Fibroblast of lung (primary cell): ENCODE measurements at places on chromosomes 12 and 14.

- no peak for DNase-seq
These were observed 36.1 kb upstream of the ANKRD9 start for GRCh38 chr14:102545461-102546265.

GRCh38 chr12:41277100-41277945 lies 89.2 kb downstream of the PDZRN4 start:
- peak; percentile 65 for DNase-seq

- no peak for DNase-seq
These were observed 190.6 kb downstream of the VRK1 start for GRCh38 chr14:96987771-96988170.

DNA sequence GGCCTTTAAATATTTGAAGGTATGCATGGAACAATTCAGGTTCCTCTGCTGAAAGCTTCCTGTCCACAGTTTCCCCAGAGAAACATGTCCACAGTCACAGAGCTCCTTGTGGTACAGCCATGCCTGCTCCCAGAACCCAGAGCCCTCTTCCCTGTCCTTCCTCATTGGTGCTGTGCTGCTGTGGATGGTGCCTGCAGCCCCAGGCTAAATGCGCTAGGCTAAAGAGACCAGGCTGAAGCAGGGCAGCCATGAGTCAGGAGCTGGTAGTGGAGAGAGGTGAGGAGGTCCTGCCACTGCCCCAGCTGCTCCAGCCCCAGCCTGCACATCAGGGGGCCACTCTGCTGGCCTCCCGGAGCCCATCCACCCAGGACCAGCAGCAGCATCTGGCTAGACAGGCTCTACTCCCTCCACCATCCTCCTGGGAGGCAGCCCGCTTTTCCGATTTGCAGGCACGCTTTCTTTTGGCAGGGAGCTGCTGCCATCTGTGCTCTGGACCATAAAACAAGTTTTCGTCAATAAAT lies 65.4 kb upstream of the DDX11 start:
- DNase-seq: no peak

GRCh38 chr12:47709671-47710070 lies 3.8 kb upstream of the RPAP3 start:
- DNase-seq: no peak

GRCh38 chr14:24313913-24314312 lies 2.6 kb downstream of the LTB4R start:
- no peak for DNase-seq

DNA sequence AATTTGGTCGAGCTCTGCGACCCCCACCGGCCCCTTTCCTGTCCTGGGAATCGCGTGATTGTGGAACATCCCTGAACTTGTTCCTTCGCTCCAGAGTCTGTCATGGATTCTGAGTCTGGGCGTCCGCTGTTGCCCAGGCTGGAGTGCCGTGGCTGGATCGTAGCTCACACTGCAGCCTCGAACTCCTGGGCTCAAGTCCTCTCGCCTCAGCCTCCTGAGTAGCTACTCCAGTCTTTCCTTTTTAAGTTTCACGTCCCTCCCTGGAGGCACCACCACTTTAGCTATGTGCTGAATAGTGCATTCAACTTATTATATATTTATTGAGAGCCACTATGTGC lies 698 bp downstream of the ACOT6 start:
- DNase-seq: no peak

- DNase-seq: peak; percentile 12
These were observed 37.8 kb downstream of the TNFAIP2 start for GRCh38 chr14:103161054-103161397.

DNA sequence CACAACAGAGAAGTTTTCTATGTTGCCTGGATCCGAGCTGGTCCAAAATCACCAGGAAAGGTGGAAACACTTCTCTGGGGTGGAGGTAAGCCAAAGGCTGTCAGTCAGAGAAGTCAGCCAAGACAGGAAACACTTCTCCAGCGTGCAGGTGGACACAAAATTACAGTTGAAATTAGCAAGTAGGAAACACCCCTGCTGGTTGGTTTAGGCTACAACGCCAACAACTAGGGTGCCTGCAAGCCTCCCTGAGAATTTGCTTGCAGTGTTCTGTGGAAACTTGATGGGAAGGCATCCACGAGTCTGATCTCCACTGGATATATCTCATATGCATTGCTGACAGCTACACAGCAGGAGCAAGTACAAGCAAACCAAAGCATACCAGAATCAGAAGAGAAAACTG lies 600.5 kb downstream of the RERGL start:
- DNase-seq: no peak

DNA sequence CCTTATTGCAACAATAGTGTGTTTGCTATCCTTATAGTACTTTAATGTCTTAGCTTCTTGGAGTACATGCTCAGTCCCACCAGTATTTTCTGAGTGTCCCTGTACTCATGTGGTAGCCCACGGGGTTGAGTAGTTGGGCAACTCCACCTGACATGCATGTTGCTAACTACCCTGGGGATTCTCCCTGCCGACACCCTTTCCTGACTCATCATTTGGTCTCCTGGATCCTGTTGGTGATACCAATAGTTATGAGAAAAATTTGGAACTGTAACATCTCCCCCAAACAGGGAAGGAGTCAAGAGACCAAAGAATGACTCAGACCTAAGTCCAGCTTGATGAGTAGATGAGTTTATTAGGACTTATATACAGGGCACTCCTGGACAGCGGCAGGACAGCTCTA lies 101.6 kb downstream of the BRMS1L start:
- peak; percentile 4 for DNase-seq

- peak; percentile 26 for DNase-seq
These were observed 34.8 kb downstream of the FBXO21 start for GRCh38 chr12:117155278-117156060.

DNA sequence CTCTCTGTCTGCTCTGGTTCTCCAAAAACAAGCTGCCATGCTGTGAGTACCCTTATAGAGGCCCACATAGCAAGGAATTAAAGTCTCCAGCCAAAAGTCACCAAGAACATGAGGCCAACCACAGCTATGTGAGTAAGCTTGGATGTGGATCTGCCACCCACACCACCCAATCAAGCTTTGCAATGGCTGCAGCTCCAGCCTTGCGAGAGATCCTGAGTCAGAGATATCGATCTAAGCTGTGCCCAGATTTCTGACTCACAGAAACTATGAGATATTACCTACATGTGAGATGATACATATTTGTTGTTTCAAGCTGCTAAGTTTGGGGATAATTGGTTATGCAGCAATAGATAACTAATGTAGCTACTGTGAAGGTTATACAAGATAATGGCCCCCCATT lies 15.5 kb upstream of the TMEM233 start:
- peak; percentile 63 for DNase-seq

- DNase-seq: peak; percentile 37
These were observed 11.3 kb upstream of the GNG2 start for GRCh38 chr14:51849097-51849496.

GRCh38 chr12:6948873-6949594 lies 2.1 kb upstream of the PTPN6 start:
- DNase-seq: no peak

DNA sequence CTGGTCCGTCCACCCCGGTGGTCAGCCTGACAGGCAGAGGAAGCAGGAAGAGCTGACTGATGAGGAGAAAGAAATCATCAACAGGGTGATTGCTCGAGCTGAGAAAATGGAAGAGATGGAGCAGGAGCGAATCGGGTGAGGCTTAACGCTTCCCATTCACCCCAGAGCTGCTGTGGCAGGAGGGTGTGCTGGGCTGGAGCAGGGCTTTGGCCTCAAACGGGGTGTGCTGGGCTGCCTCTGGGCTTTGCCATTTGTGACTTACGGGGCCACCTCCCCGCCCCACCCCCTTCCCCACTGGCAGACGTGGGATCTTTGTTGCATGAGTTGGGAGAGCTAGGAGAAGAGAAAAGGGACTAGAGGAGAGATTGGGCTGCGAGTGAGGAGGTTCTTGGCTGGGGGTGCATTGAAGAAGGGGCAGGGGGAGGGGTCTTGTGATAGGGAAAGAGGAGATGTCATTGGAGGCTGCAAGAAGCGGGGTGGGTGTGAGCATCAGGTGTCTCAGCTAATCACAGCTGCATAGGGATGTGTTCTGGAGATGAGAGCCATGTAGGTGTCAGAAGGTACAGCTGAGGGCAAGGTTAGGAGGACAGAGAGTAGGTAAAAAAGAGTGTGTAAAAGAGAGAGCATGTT lies 56.3 kb downstream of the RPH3A start:
- no peak for DNase-seq

DNA sequence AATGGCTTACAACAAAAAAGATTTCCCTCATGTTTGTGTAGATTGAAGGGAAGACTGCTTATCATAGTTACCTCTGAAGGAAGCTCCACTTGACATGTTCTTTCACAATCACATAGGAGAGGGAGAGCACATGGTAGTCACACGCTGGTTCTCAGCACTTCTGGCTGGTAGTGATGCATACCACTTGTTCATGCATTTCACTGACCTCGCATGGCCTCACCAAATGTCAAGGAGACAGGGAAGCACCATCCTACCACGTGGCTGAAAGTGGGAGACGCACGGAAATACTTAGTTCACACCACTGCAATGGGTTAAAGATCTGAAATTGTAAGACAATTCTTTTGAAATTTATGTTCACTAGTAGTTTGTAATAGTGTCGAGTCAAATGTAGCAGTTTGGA lies 74.0 kb downstream of the PDE3A start:
- no peak for DNase-seq

DNA sequence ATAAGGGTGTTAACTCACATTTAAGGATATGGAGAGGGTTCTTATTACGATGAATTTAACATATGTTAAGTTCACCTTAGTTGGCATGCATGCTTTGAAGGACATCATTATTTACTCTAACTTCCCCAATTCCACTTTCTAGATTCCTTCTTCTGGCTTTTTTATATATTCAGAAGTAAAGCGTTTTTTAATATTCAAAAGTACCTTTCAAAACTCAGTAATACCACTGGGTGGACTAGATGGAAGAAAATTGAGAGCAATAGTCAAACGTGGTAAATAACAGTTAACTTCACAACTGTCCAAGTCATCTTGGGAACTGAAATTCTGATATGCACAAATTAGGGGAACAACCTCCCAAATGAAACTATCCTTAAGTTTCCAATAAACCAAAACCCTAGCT lies 9.1 kb downstream of the SINHCAF start:
- no peak for DNase-seq

- DNase-seq: no peak
These were observed 12.2 kb upstream of the SLC7A8 start for GRCh38 chr14:23195552-23196101.

DNA sequence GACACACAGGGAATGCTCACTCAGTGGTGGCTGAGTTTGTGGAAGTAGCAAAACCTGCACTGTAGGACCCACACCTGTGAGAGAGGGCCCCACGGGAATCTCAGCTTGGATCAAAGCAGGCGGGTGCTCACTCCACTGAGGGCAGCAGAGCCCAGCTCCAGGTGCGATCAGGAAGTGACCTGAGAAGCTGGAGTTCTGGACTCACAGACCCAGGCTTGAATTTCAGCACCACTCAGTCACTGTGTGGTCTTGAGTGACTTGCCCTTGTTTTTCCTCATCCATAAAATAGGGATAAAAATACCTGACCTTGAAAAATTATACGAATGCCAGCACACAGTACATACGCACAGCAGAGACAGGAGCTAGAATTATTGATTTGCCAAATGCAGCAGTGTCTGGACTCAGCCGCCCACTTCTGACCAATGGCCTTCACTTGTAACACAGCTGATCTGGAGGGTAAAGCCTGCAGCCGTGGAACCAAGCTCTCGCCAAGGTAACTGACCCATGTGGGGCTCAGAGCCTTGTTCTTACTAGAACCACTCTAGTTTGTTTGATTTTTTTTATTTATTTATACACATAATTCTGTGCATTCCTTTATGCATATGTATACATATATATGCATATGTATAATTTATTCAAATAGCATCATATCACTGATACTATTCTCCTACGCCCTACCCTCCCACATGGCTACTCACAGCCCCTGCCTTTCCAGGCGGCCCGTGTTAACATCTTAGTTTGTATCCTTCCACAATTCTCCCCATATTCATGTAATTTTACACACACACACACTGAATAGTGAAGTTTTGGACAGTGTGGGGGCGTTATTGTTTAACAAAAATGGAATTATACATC lies 53.9 kb downstream of the DPF3 start:
- no peak for DNase-seq

- DNase-seq: peak; percentile 28
These were observed 33.7 kb downstream of the P2RX7 start for GRCh38 chr12:121166356-121166755.

DNA sequence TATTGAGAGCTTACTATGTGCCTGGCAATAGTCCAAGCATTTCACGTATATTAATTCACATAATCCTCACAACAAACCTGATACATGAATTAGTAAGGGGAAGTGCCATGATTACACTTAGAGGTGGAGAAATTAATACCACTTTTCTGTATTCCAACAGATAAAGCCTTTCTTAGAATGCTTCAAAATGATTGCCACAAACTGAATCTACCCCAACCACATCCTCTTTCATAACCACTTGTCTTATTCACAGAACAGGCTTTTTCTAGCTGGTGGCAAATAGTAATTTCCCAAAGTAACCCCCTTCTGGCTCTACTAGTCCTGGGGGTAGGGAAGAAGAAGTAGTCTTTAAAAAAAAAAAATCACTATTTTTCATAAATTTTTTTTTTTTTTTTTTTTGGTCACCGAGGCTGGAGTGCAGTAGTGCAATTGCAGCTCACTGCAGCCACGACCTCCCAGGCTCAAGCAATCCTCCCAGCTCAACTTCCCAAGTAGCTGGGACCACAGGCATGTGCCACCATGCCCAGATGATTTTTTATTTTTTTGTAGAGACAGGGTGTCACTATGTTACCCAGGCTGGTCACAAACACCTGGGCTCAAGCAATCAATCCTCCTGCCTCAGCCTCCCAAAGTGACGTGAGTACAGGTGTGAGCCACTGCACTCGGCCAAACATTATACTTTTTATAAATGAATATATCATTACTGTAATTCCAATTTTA lies 59.0 kb upstream of the ARID2 start:
- no peak for DNase-seq

- DNase-seq: no peak
These were observed 874.4 kb downstream of the SLC6A15 start for GRCh38 chr12:84038242-84038641.

DNA sequence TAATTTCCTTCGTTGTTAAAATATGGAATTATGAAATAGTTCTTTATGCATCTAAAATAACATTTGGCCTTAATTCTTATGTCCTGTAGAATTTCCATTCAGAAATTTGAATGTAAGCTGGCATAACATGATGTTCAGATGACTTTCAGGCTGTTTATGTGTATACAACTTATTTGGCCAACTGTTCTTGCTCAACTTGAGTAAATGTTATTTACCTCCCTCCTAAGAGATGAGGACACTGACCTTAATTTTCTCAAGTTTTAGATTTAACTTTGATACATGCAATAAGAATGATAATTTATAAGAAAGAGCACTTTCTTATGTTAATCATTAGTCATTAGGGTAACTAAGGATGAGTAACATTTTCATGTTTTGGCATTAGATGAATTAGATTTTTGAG lies 365.4 kb downstream of the AEBP2 start:
- no peak for DNase-seq

DNA sequence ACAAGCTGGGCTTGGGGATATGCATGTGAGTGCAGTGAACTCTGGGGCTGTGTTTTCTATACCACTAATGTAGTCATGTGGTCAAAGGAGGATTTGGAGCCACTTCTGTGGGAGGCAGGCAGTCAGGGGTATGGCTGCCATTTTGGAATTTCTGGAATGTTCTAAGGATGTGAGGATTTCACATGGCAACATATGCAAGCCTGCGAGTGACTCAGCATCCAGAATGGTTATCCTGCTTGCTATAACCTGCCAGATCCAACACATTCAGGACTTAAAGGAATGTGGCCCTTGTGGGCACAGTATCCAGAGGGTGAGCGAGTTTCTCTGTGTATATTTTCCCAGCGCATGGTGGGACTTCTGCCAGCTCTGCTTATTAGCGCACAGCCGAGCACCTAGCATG lies 249.2 kb upstream of the PWP1 start:
- DNase-seq: peak; percentile 28
